Right renal pelvis (tissue), 4 donors: ENCODE measurements at places on chromosomes 2 and 18.

GRCh38 chr18:58204776-58205442 is 160.9 kb downstream of the NEDD4L start:
- DNase-seq = no peak

DNA sequence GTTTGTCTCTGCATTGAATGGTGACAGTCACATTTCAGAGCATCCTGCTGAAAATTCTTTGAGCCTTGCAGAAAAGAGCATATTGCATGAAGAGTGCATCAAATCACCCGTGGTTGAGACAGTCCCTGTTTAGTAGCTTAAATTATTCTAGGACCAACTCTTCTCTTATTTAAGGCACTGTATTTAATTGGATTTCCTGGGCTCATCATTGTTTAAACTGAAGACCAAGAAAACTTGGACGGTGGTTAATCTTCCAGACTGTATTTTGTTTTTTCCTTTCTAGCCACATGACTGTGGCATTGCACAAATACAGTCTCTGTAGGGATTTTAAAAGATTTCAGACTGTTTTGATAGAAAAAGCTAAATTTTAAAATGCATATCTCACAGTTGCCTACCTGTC is 114.4 kb downstream of the GALNT3 start:
- DNase-seq = no peak

GRCh38 chr2:190859347-190860297 is 21.0 kb upstream of the GLS start:
- no peak for DNase-seq

DNA sequence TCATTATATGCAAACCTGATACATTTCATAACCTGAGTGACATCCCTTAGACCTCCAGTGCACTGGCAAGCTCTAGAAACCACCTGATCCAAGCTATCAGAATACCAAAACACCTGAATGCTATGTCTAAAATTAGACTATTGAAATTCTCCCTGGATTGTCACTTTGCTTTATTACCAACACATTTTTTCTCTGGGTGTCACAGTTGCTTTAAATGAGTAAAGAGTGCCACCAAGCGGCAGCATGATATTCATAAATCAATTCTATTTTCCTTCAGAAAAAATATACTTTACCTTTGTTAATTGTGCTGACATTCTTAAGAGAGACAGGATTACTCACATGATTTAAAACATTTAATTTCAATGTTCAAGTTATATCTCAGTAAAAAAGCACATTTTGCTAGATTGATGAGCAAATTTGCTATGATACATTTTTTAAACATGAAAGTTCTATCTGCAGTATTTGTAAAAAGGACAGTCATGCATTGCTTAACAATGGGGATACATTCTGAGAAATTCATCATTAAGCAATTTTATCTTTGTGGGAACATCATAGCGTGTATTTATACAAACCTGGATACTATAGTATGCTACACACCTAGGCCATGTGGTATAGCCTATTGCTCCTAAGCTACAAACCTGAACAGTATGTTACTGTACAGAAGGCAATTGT is 338.4 kb upstream of the SLC39A10 start:
- DNase-seq = peak; percentile 18

- DNase-seq = no peak
Measured at GRCh38 chr2:16638946-16639345, 26.7 kb downstream of the CYRIA start.

DNA sequence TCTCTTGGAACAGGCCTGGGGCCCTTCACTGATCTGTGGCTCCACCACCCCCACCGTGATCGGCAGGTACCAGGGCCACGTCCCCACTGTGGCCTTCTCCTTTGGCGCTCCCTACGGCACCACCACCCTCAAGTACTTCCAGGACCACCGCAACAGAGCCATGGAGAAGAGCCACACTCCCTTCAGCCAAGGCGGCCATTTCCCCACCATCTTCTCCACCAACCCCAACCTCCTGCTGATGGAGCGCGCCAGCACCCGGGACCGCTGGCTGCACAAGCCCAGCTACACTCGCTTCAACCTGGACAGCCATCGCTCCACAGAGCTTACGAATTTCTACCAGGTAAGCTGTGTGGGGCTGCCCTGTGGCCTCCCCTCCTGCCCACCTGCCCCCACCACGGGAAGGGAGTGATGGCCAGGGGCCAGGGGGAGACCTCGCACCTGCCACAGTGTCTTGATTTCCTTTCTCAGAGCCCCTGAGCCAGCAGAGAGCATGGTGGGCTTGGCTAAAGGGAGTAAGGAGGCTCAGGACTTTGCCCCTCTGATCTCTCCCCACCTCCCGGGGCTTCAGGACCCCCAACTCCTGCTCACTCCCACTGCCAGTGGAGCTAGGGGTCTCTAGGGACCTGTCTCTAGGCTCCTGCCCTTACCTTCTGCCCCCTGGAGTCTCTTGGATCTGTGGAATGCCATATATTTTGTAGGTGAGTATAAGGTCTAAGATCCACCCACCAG is 65.2 kb downstream of the CIB4 start:
- DNase-seq = no peak

- no peak for DNase-seq
Measured at GRCh38 chr2:168643979-168644378, 158.5 kb upstream of the NOSTRIN start.

GRCh38 chr18:21191596-21192307 is 50.3 kb upstream of the GREB1L start:
- DNase-seq = no peak
